ENCODE measurements at places on chromosomes 7 and 10. TPM values are rescaled to one million over a fixed set of nuclear protein-coding genes. Genes with fewer than 3 reads are reported as not detected.

The MYL10 gene
- 26.5 TPM for polyA plus RNA-seq

The ITIH2 gene
- 0.11 TPM for polyA plus RNA-seq

The MMP21 gene
- 0.21 TPM for polyA plus RNA-seq

The LRRC4 gene
- 3.2 TPM for polyA plus RNA-seq

DNA sequence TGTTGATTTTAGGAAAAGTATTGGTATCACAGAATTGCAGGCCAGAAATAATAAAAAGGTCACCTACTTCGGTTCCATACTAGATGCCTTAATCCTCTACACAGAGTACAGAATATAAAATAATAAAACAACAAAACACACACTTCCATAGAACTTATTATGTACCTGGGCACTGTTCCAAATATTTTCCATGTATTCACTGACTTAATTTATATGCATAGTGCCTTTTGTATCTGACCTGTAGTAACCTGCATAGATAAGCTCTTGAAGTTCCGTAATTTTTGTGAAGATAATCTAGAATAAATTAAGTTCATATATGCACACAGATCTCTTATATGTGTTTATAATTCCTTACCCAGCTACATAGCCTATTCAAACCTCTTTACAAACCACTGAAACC lies 78.3 kb downstream of the RAPGEF5 start:
- no peak for DNase-seq

DNA sequence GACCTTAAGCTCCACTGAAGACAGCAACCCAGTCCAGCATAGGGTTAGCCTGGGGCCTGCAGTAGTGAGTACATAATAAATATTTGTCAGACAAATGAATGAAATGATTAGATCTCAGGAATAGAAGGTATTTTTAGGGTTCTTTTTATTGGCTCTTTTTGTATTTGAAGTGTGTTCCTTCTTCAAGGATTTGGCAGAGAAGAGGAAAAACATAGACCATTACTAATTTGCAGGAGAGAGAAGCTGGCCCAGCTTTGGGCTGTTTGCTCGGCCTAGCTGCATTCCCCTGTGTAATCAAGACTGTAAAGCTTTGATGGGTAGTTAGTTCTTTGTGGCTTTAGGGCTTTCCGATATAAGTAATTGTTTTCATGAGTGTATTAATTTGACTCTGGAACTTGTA lies 64.2 kb downstream of the CNNM2 start:
- no peak for DNase-seq

DNA sequence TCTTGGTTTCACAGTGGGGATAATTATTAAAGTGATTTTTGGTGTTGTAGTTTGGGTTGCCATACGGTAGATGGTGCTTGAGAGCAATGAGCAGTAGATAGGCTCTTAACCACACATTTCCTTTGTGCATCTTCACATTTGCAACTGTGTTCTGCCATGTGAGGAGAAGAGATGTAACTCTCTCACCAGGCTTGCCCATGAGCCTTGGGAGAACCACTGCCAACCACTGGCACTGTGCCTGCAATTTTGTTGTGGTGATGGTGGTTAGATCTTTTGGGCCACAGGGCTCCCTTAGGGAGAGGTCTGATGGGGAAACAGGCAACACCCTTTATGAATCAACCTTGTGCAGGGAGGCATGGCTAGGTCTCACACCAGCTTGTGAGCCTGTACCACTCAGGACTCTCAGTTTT lies 204.3 kb downstream of the CCDC7 start:
- no peak for DNase-seq

DNA sequence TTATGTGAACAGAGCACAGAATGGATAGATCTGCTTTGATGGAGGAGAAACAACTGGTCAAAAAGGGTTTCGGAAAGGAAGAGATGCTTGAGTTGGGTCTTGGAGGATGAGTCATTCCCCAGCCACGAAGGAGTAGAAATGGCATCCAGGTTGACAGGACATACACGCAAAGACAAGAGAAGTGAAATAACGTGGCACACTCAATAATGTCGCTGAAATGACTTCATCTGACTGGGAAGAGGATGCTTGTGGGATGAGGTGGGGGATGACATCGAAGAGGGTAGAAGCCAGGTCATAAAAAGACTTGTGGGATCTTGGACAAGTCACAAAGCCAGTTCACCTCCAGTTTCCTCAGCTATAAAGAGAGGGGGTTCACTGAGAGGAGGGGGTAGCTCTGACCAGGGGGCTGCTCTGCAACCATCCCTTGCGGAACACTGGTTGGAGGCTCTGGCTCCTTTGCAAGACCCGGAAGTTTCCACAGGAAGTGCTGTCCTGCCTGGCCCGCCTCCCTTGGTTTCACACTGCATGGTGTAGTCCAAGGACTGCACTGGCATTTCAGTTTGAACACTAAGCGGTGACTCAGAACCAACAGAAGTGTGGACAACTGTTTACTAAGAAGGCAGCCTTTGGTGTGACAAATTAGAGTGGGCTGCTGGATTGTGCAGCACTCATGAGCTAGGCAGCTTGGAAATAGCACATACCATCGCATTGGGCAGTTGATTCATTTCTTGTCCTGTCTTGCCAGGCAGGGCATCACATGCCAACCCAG lies 189.9 kb upstream of the ADO start:
- DNase-seq = no peak

GRCh38 chr10:86770412-86770960 lies 14.1 kb downstream of the BMPR1A start:
- DNase-seq = no peak

GRCh38 chr7:11005202-11005601 lies 31.5 kb downstream of the PHF14 start:
- DNase-seq = no peak

DNA sequence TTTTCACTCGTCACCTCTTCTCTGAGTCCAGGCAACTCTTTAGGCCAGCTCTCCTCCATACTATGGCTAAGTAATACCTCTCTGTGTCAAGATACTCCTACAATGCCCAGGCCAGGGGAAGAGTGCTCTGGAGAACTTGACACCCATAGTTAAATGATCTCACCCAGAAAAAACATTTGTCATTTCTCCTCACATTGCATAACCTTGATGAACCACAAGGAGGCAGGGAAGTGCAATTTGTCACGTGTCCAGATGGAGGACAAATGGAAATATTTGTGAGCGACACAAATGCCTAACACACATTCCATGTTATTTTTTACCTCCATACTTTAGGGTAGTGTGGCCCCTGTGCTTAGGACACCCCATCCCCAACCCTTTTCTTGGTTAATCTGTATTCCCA lies 78.3 kb downstream of the HTR7 start:
- no peak for DNase-seq

DNA sequence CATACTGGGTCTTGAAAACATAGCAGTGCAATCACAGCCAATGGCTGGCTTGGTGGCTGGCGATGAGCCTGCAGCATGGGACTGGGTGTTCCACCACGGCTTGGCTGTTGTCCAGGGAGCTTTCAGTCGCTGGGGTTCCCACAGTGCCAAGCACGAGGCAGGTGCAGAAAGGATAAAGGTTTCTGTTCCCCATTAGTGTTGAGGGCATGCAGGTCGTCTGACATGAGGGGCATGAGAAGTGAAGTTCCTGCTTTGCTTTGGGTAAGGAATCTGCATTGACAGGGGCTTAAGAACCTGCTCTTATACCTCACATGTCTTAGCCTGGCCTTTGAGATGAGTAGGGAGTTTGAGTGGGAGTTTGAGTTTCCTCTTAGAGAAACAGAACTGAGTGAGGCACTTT lies 9.0 kb upstream of the CFTR start:
- no peak for DNase-seq

GRCh38 chr10:59337201-59337652 lies 25.1 kb downstream of the FAM13C start:
- peak; percentile 82 for DNase-seq

- DNase-seq = no peak
Measured at GRCh38 chr10:77973276-77973675, 46.7 kb upstream of the DLG5 start.

- DNase-seq = peak; percentile 45
Measured at GRCh38 chr7:56105508-56105907, 768 bp downstream of the CHCHD2 start.

- no peak for DNase-seq
Measured at GRCh38 chr7:81234896-81235295, 316.0 kb upstream of the SEMA3C start.

Data from muscle of back (tissue), 13 donors.